Mesenteric fat pad (tissue), 1 donor: ENCODE measurements at places on chromosomes 7 and 10. TPM values are rescaled to one million over a fixed set of nuclear protein-coding genes. Genes with fewer than 3 reads are reported as not detected.

HOXA1 gene
- total RNA-seq: 1.3 TPM

WNT2 gene
- total RNA-seq: 0.45 TPM

LRRN3 gene
- 2.0 TPM for total RNA-seq

SPDYE2B gene
- total RNA-seq: not detected

H2AZ2 gene
- total RNA-seq: 92.3 TPM

CRPPA gene
- total RNA-seq: 2.2 TPM

SLC16A9 gene
- 0.06 TPM for total RNA-seq

ATXN7L1 gene
- total RNA-seq: 23.8 TPM

FGFBP3 gene
- 1.1 TPM for total RNA-seq

DRGX gene
- not detected for total RNA-seq

CFAP69 gene
- total RNA-seq: 10.4 TPM

OR9A2 gene
- total RNA-seq: not detected

SDK1 gene
- 7.5 TPM for total RNA-seq

PRSS37 gene
- not detected for total RNA-seq

NAT16 gene
- not detected for total RNA-seq

DKK1 gene
- total RNA-seq: 11.4 TPM

CPN1 gene
- total RNA-seq: not detected

ABCB4 gene
- 1.3 TPM for total RNA-seq

TMEM26 gene
- 1.4 TPM for total RNA-seq

NODAL gene
- not detected for total RNA-seq

EGFR gene
- 80.9 TPM for total RNA-seq

LBX1 gene
- 0.10 TPM for total RNA-seq

FZD1 gene
- total RNA-seq: 5.3 TPM

FAM241B gene
- 2.6 TPM for total RNA-seq
